ENCODE measurements at places on chromosomes 7 and 10.

DNA sequence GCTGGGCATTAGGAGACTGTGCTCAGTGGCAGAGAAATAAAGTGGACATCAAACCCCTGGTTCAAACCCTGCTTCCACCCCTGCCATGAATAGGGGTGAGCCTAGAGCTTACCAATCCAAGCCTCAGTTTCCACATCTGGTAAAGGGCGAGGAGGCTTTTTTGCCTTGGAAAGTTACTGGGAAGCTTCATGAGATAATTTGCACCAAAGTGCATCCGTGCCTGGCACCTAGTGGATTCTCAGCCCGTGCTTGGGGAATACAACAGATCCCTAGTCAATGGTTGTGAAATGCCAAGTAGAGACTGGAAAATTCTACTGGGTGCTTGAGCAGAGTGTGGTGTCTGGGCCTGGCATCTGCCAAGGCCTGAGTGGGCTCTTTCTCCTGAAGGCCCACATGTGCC, 158.7 kb upstream of the ZMIZ1 start:
- DNase-seq = no peak

GRCh38 chr7:133797818-133798520, 329.2 kb upstream of the LRGUK start:
- no peak for DNase-seq

DNA sequence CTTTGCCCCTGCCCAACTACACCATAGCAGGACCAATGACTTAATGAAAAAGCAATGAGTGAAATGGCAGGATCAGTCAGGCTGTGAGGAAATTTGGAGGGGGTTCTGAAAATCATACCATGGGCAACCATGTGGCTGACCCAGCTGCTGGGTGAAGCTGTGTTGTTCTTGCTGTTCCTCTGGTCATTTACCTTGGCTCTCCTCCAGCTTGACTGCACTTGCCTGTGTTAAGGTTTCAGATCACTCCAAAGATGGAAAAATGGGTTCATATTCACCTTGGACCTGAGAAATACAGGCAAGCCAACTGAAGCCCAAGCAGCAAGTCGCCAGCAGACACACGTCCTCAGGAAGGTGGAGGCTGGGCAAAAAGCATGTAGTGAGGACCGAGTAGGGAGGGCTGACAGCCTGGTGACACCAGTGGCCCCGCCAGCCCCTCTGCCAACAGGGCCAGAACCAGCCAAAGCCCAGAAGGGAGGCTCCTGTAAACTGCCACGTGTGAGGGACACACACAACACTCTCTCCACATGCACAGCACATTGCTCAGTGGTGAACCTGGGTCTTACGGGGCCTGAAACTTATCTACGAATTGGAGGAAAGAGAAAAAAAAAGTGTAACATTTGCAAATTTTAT, 40.1 kb downstream of the PARP12 start:
- no peak for DNase-seq

- DNase-seq = no peak
Observed at GRCh38 chr10:77111611-77112550, 525.7 kb downstream of the KCNMA1 start.

- DNase-seq = no peak
Observed at GRCh38 chr10:119119400-119119799, 15.5 kb downstream of the DENND10 start.

GRCh38 chr10:78175444-78176015, 141.9 kb downstream of the RPS24 start:
- DNase-seq = no peak

GRCh38 chr7:41582116-41582515, 120.8 kb downstream of the INHBA start:
- DNase-seq = no peak

DNA sequence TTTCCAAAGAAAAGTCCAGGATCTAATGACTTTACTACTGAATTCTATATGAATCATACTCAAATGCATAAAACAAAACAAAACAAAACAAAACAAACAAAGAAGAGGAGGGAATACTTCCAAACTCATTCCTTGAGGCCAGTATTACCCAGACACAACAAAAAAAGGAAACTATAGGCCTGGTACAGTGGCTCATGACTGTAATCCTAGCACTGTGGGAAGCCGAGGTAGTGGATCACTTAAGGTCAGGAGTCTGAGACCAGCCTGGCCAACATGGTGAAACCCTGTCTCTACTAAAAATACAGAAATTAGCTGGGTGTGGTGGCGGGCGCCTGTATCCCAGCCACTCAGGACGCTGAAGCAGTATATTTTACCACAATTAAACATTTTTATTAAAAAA, 114.6 kb downstream of the NRBF2 start:
- no peak for DNase-seq

- DNase-seq = no peak
Observed at GRCh38 chr10:115861864-115862263, 411.1 kb downstream of the GFRA1 start.

- no peak for DNase-seq
Observed at GRCh38 chr10:62915158-62915557, 99.0 kb upstream of the EGR2 start.
